ENCODE measurements at places on chromosomes 2 and 18.

DNA sequence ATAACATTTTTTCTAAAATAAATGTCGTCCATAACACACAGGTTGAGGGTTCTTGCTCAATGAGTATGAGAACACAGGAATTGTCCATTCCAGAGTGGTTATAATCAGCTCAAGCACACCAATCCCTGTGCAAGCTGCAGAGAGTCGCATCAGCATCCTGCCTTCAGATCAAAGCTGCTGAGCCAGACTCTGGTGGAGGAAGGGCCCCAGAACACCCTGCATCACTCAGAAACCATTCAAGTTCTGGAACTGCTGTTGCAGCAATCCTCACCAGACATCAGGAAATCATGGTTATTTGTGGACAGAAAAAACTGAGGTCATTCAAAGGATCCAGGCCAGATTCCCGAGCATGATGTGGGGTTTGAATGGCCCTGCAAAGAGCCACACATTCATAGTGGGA lies 44.5 kb downstream of the DNER start:
- no peak for DNase-seq

- DNase-seq, result peak; percentile 21
Observed at GRCh38 chr2:44286884-44287638, 11.8 kb downstream of the SLC3A1 start.

DNA sequence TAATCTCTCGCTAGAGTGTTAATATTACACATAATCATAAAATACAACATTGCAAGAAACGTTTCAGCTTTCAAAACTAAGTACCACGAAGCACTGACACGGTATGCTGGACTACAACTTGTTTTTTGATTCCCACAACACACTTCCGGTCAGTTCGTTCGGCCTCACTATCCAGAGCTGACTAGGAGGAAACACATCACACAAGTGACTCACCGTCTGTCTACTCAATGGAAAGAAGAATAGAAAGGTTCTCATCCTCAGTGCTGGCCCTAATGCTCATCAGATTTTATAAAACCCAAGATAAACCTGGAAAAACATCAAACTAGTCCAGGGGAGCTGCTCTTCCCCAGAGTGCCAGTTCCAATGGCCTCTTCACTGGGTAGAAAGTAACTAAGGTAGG lies 42.9 kb downstream of the ZNF385B start:
- DNase-seq, result no peak

DNA sequence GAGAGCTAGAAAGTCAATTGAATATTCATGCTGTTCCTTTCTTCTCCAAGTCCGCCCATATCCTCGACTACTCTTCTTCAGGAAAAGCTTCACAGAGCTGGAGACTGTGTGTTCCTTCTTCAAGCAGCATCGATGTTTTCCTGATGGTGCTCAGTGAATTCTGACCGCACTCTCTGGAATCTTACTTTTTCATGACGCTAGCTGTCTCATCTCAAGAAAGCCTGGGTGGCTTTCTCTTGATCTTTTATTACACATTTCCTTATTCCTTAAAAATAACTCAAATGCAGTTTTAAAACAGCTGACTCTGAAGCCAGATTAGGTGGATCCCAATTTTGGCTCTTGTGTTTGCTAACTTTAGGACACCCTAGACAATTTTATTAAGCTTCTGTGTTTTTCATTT lies 1245.1 kb upstream of the LRRTM1 start:
- no peak for DNase-seq

- DNase-seq, result no peak
Observed at GRCh38 chr2:176565641-176566323, 296.5 kb downstream of the MTX2 start.

DNA sequence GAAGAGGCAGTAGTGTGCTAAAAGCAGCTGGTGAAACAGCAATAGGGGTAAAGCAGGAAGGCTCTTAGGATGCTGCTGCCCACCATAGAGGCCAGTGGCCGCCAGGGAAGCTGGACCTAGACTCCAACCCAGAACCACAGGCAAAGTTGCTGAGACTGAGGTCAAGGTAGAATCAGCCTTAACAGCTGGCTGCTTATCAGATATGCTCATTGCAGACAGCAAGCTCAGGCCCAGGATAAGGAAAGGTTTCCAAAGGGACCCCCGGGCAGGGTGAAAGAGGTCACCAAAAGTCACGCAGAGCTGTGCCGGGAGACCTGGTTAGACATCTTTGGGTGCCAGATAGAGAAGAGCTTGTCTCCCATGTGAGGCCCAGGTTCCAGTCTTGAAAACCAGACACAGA lies 42.9 kb upstream of the EPG5 start:
- DNase-seq, result no peak

DNA sequence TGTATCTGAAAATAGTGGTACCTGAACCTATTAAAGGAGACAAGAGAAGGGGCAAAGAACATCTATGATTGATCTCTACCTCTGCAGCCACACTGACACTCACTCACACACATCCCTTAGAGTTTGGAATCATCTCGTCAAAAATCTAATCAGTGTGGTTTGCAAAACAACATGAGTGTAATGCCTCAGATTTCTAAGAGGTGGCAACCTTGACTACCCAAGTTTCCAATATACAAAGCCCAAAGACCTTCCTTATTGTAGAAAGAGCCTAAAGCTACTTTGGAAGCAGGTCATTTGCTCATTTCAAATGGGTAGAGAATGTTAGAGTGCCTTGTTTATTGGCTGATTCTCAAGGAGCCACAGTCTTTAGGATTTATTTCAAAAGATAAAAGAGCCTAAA lies 444.9 kb downstream of the ARHGAP15 start:
- DNase-seq, result no peak

DNA sequence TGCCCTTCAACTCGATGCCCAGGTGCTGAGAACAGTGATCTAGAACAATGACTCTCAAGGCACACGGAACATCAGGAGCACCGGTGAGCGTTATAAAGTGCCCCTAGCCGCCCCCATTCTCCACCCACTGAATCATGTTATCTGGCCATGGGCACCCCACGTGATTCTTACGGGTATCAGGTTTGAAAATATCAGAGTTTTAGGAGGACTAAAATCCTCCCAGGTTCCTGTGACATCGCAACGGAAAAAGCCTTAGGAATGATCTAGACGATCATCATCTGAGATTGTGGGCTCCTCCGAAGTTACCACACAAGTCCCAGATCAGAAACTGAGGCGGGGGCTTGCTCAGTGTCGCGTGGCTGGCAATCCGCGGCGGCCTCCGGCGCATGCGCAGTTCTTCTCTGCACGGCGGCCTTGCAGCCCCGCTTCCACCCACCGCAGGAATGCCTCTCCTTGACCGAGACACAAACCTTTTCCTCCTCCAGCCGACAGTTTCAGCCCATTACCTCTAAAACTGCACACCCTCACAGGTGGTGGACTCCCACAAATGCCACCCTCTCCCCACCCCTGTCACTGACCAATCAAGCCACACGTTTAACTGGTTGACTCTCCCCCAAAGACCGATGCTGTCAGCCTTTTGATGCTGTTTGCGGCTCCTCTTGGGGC lies 5.8 kb upstream of the MRPL33 start:
- no peak for DNase-seq

DNA sequence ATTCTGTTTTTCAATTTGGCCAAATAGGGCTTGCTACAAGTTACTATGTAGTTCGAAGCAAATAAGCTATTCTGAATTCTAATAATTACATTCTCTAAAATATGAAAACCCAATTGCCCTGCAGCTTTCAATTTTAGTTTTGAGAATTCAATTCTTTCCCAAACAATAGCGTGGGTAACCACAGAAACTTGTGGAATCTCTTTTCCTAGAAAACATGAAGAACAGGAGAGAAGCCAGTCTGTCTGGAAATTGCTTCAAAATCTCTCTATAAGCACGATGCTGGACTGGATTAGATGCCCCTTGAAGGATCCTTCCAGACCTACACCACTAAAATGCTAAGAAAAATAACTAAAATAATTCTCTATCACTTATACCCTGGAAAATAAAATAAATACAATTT lies 115.0 kb downstream of the THADA start:
- DNase-seq, result no peak

GRCh38 chr2:38374984-38375383 lies 2.1 kb downstream of the ATL2 start:
- no peak for DNase-seq

DNA sequence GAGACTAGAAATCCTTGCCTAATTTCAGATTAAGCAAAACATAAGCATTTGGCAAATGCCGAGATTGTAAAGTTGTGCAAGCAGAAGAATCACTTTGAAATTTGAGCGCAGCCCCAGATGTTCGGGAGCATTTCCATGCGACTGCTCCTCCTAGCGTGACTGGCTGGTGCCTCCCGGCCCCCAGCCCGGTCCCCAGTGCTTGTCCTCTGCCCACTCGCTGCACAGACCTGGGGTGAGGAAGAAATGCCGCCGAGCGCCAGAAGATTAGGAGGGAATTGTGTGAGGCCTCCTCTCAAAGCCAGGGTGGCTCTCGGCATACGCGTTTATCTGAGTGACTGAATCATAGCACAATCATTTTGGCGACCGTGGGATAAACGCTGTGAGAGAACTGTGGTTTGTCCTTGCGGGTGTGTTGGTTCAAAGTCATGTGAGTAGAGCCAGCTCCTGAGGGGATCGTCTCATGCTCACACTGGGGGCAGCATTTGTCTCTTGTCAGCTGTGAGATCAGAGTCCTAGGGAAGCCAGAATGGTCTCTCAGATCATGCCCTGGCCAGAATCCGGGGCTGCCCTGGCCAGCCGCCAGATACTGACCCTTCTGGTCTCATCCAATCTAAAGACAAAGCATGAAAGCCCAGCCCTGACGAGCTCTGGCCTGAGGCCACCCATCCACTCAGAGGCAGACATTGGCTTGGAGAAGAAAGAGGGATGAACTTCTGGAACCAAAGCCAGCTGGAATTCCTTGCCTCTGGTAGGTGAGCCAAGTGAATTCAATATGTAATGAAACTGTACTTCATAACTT lies 189.3 kb downstream of the SH3RF3 start:
- peak; percentile 69 for DNase-seq

GRCh38 chr2:12131975-12132374 lies 385.5 kb downstream of the LPIN1 start:
- peak; percentile 37 for DNase-seq

- no peak for DNase-seq
Observed at GRCh38 chr2:85541753-85542457, 2.9 kb downstream of the MAT2A start.

- no peak for DNase-seq
Observed at GRCh38 chr18:21101172-21101571, 10.4 kb downstream of the ROCK1 start.

DNA sequence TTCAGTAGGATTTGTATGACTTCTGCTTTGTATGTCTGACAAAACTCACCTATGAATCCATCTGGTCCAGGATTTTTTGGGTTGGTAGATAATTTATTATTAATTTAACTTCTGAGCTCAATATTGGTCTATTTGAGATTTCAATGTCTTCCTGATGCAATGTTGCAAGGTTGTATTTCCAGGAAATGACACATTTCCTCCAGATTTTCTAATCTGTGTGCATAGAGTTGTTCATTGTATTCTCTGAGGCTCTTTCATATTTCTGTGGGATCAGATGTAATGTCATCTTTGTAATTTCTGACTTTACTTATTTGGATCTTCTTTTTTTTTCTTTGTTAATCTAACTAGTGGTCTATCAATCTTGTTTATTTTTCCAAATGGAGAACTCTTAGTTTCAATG lies 584.7 kb upstream of the SETBP1 start:
- DNase-seq, result no peak

DNA sequence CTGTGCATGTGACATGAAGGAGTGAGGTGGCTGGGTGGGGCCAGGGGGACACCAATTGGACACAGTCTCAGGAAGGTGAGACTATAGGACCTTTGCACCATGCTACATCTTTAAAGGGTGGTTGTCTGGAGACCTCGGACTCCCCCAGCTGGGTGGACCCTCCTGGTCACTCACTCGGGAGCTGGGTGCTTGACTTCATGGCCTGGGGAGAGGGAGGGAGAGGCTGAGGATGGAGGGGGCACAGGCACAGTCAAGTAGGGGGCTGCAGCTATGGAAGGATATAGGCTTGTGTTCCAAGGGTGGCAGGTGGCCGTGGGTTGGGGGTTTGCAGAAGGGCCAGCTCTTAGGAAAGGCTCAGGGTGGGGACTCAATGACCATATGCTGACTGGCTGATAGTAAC lies 7.1 kb upstream of the CELF4 start:
- no peak for DNase-seq

DNA sequence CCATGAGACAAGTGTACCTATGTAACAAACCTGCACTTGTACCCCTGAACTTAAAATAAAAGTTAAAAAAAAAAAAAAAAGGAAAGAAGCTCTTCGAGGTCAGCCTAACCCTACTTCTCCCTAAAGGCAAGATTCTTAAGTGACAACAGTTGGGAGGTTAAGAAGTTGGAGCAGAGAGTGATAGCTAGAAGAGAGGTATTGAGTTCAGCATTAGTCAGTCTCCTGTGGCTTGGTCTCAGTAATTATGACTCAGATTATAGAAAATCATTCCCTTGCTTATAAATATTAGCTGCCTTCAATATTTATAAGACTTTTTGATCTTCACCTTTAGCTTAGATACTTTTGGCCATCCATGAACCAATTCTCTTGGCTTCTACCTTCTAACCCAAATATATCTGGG lies 926.8 kb upstream of the SLC39A10 start:
- no peak for DNase-seq

GRCh38 chr2:219417374-219417773 lies 803 bp upstream of the DES start:
- DNase-seq, result no peak

GRCh38 chr18:986051-986450 lies 81.4 kb downstream of the ADCYAP1 start:
- no peak for DNase-seq

GRCh38 chr2:65550246-65550645 lies 117.8 kb upstream of the SPRED2 start:
- no peak for DNase-seq

DNA sequence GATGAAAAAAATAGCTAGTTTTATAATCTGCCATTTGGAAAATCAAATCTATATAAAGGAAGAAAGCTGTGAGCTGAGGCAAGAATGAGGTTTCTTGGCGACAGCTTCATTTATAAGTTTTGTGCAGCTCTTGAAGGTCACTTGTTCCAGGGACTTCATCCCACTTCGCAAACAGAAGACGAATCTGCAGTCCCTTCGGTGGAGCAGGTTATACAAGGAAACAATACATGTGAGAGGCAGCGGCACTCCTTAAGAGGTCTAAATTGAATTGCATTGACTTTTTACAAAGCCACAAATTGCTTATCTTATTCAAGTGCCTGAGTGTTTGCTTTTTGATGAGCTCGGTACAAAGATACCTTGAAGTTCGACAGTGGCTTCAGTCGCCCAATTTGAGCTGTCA lies 72.2 kb downstream of the C1QL2 start:
- peak; percentile 45 for DNase-seq

Data from hepatocyte (in vitro differentiated cells).